ENCODE measurements at places on chromosomes 13 and 19.

GRCh38 chr19:51779181-51779580, 15.8 kb upstream of the FPR3 start:
- no peak for DNase-seq

GRCh38 chr13:41216160-41216559, 21.8 kb upstream of the KBTBD7 start:
- no peak for DNase-seq

DNA sequence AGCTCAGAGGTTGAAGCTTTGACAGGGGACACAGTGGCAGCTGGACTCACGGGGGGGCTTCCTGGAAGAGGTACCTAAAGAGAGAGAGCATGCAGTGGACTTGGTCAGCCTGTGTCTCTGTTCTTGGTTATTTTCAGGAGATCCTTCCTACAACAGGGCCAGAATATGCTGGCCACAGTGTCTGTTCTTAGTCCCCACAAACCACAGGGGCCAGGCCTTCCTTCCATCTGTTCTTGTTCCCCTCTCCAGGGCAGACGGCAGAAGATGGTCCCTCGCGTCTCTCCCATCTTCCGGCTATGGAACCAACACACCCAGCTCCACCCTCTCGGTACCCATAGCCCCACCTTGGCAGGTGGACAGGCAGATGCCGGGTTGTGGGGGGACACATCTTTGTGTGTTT, 24.8 kb downstream of the MAST3 start:
- no peak for DNase-seq

DNA sequence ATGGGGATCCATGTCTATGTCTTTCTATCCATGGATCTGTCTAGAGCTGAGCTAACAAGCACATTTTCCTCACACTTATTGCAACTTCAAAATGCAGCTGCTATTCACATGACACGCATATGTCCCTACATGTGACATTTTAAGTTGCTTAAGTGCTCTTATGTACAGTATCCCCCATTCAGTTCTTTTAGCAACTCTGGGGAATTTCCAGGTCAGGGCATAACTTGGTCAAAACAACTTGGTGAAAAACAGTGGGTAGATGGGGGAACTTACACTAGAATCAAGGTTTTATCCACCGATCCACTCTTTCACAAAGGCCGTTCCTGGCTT, 73.0 kb downstream of the COL4A1 start:
- DNase-seq = no peak

DNA sequence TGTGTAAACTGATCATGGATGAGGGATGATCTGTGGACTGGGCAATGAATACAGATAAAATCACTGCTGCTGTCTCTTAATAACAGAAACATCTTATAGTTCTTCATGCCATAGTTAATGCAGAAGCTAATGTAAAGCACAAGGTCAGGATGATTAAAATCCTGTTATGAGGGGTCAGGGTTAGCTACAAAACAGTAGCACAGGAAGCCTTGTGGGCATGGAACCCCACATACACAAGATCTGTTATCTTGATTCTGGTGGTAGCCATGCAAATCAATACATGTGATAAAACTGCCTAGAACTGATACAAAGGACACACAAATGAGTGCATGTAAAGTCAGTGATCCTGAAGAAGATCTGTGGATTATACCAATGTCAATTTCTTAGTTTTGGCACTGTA, 96.4 kb downstream of the KLF12 start:
- no peak for DNase-seq

DNA sequence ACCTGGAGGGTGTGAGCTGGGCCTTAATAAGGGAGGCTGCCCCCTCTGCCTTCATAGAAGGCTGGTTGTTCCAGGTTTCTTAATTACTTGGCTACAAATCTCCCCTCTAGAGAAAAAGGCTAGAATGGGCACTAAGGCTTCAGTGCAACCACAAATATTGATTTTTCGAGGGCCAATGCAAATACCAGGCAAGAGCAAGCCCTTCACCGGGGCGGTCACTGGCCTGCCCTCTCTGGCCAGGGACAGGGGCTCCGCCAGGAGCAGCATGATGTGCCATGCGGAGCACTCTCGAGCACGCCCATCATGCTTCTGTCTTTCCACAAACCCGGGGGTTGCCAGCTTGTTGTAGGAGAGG, 127.8 kb upstream of the SPACA7 start:
- no peak for DNase-seq

- DNase-seq = no peak
Observed at GRCh38 chr13:61275251-61275650, 140.4 kb downstream of the PCDH20 start.

GRCh38 chr19:55252760-55253663, 5.8 kb downstream of the PPP6R1 start:
- DNase-seq = no peak

GRCh38 chr19:49551531-49551930, 23.7 kb downstream of the RCN3 start:
- DNase-seq = no peak

DNA sequence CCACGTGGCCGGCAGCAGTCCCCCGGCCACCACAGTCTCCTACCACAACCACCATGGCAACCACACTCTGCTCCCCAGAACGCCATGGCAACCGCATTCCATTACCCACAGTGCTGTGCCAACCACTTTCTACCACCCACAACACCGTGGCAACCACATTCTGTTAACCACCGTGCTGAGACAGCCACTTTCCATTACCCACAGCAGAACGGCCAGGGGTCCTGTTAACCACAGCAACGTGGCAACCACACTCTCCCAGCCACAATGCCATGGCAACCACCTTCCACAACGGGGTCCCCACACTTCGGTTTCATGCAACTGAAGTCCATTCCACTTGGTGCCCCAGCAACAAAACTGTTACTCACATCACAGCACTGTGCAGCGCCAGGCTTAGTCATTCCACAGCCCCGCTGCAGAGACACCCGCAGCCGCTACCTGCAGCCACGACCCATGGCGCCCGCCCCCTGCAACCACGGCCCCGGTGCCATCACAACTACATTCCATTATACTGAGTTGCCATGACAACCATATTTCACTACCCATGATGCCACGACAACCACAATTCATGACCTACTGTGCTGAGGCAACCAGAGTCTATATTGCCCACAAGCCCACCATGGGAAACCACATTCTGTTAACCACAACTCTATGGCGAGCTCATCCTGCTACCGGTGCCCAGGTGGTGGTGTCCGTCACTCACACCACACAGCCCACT, 10.0 kb downstream of the DPF1 start:
- no peak for DNase-seq

GRCh38 chr13:30832845-30833332, 73.2 kb upstream of the MEDAG start:
- DNase-seq = no peak

DNA sequence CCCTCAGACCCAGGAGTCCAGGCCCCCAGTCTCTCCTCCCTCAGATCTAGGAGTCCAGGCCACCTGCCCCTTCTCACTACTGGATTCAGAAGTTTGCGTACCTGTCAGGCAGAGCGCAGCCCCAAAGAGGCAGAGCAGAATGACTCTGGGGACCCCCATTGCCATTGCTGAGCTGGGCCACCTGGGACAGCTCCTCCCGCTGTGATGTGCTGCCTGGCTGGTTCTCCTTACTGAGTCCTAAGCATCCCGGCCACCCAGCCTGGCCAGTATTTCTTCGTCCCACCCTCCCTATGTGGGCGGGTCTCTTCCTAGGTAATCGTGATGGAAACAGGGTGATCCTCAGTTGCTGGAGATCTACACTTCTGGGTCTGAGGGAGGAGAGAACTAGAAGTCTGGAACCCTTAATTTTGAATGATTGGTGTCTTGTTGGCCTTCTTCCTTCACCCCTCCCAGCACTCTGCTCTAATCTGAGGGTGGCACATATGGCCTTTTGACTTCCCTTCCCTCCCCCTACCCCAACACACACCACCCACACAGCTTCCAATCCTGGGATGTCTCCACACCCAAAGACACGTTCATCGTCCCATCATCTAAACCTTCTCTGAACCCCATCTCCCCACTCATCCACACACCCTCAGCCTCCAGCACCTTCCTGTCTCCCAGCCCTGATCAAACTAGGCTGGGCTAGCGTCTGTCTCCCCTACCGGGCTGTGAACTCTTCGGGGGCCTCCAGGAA, at the start of gene LYPD5:
TSS of gene LYPD5 (minus strand) at position 232 of the 736 bp plus-strand sequence. CDS start at position 165, 67 bp downstream.
- no peak for DNase-seq

DNA sequence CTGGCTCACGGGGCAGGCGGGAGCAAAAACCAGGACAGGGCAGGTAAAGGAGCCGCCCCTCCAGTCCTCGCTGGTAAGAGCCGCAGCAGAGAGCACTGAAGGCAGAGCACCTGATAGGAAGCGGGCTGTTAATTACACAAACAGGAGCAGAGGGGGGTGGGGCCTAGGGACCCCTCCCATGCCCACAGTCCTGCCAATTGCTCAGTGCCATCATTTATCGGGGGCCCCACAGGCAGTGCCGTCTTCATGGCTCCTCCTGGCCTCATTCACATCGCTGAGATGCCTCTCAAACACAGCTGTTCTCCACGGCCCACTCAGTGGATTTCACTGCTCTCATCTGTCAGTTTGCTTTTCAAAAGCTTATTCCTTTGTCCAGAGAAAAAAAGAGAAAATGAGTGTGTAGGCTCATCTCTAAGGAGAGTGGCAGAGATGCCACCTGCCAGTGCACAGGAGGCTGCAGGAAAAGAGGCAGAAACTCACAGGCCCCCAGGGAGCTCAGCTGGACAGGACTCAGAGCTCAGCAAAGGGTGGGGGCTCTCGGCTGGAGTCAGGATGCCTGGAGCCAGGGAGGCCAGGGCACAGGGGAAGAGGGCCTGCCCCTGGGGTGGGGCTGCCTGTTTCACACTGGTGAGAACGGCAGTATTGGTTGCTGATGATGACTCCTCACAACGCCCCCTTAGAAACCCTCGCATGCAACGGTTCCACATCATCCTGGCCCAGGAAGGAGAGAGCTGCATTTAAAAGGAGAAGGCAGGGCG, 174.6 kb downstream of the COL4A1 start:
- DNase-seq = no peak
